Natural killer cell (primary cell): ENCODE measurements at places on chromosomes 5 and 9. TPM values are rescaled to one million over a fixed set of nuclear protein-coding genes. Genes with fewer than 3 reads are reported as not detected.

- DNase-seq, result no peak
These were observed 48.7 kb upstream of the ZNF366 start for GRCh38 chr5:72555871-72556270.

- DNase-seq, result no peak
These were observed 7.4 kb upstream of the AGGF1 start for GRCh38 chr5:77022511-77023417.

DNA sequence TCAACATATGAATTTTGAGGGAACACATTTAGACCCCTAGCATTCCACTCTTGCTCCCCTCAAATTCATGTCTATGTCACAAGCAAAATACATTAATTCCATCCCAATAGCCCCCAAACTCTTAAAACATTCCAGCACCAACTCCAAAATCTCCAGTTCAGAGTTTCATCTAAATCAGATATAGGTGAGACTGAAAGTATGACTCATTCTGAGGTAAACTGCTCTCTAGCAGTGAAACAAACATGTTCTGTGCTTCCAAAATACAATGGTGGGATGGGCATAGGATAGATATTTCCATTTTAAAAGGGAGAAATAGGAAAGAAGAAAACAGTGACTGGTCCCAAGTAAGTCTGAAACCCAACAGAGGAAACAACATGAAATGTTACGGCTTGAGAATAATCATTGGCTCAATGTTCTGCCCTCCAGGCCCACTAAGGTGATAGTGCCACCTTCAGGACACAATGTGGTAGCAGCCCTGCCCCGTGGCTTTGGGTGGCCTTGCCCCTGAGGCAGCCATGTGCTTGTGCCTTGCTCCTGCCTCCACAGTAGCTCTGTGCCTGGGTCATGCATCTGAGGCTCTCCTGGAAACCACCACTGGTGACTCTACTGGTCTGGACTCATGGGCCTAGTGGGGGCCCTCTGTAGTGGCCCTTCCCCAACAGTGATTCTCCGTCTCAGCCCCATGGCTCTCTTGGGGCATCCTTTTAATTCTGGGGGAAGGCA lies 36.4 kb upstream of the IPPK start:
- DNase-seq, result no peak

DNA sequence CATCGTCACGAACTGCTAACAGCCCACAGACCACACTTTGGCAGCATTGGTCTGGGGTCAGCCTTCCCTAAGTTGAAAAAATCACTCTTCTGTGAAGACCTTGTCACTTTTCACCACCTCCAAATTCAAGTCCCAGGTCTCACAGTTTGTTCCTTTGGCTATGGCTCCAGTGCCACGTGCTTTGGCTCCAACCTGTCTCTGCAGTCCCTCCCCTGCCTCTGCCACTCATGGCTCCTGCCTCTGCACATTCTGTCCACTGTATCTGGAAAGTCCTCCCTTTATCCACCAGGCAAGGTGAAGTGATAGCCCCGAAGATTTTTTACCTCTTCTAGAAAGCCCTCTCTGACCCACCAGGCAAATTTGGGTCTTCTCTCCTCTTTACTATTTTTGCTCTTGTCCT lies 5.3 kb downstream of the CKMT2 start:
- no peak for DNase-seq

DNA sequence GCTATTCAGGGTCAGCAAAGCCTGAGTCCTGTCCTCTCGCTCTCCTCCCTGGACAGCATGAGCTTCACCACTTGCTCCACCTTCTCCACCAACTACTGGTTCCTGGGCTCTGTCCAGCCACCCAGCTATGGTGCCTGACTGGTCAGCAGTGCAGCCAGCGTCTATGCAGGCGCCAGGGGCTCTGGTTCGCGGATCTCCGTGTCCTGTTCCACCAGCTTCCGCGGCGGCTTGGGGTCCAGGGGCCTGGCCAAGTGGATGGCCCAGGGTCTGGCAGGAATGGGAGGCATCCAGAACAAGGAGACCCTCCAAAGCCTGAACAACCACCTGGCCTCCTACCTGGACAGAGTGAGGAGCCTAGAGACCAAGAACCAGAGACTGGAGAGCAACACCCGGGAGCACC lies 8.6 kb downstream of the NIPBL start:
- DNase-seq, result no peak

GRCh38 chr9:95313010-95313498 lies 4.5 kb downstream of the FANCC start:
- DNase-seq, result peak; percentile 10

ANKRD31 gene
- total RNA-seq, result 0.15 TPM

DNA sequence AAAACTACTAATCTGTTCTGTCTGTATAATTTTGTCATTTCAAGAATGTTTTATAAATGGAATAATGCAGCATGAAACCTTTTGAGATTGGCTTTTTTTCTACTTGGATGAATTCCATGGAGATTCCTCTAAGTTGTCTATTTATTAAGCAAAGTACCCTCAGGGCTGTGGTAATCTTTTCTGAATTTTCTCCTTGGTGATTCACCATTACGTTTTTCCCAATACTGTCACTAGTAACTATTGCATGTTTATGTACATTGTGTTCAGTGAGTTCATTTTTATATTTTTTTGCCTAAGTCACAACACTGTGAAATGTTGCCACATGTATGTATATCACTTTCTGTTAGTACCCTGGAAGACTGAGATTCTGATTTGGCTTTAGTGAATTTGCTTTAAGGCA lies 177.0 kb upstream of the GRIN3A start:
- no peak for DNase-seq

CORO2A gene
- 1.9 TPM for total RNA-seq

DNA sequence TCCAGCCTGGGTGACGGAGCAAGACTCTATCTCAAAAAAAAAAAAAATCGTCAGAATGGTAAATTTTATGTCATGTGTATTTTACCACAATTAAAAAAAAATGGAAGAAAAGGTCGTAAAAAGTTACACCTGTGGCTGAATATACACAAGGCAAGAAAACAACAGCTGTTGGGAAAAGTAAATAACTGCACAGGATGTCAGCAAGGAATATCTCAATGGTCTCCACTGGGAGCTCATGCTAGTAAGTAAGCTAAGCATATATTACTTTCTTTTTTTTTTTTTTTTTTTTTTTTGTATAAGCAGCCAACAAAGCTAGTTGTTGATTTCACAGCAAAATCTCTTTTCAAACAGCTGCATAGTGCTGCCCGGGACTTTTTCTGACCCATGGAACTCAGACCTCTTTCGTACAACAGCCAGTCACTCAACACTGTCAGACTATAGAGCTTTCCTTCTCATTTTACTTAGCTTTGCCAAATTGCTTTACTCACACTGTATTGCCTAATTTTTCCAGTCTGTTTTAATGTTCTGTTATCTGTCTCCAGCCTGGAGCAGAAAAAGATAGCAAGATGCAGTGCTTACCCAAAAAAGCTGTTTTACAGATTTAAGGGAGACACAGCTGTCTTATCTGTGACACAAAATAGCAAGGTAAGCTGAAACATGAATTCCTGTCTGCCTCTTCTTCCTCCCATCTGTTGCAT lies 175.9 kb downstream of the ENC1 start:
- no peak for DNase-seq

PPIC gene
- not detected for total RNA-seq

DNA sequence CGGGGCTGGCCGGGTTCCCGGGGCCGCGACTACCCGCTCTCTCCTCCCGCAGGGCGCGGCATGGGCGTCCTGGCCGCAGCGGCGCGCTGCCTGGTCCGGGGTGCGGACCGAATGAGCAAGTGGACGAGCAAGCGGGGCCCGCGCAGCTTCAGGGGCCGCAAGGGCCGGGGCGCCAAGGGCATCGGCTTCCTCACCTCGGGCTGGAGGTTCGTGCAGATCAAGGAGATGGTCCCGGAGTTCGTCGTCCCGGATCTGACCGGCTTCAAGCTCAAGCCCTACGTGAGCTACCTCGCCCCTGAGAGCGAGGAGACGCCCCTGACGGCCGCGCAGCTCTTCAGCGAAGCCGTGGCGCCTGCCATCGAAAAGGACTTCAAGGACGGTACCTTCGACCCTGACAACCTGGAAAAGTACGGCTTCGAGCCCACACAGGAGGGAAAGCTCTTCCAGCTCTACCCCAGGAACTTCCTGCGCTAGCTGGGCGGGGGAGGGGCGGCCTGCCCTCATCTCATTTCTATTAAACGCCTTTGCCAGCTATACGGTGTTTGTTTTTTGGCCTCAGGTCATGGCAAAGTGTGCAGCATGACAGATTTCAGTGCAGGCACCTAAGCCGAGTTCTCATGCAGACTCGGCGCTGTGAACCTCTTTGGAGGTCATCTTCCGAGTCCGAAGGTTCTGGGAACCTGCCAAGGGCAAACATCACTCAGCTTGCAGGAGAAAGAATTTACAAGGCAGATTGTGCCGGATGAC lies 516 bp downstream of the MRPL41 start:
- DNase-seq, result peak; percentile 60

C5orf58 gene
- not detected for total RNA-seq

- no peak for DNase-seq
These were observed 15.4 kb upstream of the WNK2 start for GRCh38 chr9:93168581-93168980.
